ENCODE measurements at places on chromosomes 13 and 19. TPM values are rescaled to one million over a fixed set of nuclear protein-coding genes. Genes with fewer than 3 reads are reported as not detected.

GRCh38 chr13:80199585-80200292 is 141.2 kb downstream of the SPRY2 start:
- DNase-seq, result no peak

DNA sequence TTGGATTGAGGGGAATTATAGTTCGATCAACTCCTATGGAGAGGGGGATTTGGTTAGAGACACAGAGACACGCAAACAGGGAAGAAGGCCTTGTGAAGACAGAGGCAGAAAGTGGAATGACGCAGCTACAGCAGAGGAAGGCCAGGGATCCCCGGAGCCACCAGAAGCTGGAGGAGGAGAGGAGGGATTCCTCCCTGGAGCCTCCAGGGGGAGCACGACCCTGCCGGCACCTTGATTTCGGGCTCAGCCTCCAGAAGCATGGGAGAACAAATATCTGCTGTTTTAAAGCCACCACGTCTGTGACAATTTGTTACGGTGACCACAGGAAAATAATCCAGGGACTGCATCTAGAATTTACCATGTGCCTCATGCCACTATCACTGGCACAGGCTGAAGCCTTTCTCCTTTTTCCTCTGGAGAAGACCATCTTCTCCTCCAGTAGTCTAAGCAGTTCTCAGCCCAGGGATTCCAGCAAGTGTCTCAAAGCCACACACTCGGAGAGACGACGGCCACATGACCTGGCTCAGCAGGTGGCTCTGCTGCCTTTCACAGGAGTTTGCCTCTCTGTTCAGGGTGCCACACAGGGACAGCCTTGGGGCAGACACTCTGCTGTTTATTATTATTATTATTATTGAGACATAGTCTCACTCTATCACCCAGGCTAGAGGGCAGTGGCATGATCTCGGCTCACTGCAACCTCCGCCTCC is 39.9 kb upstream of the CCNE1 start:
- DNase-seq, result no peak

GRCh38 chr19:12093777-12094176 is 29.2 kb downstream of the ZNF844 start:
- no peak for DNase-seq

GRCh38 chr13:83531022-83531421 is 351.3 kb downstream of the SLITRK1 start:
- DNase-seq, result no peak

DNA sequence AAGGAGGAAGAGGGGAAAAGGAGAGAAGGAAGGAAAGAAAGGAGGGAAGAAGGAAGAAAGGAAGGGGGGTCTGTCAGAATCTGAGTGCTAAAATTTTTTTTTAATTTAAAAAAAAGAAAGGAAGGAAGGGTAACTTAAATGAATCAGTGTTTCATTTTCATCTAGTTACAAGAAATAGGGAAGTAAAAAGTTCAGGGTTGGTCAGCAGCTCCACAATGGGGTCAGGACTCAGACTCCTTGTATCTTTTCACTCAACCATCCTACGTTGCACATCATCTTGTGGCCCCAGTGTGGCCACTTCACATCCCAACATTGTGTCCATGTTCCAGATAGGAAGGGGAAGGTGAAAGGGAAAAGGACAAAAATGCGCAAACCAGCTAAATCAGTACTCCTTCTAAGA is 14.3 kb upstream of the FNDC3A start:
- no peak for DNase-seq

DNA sequence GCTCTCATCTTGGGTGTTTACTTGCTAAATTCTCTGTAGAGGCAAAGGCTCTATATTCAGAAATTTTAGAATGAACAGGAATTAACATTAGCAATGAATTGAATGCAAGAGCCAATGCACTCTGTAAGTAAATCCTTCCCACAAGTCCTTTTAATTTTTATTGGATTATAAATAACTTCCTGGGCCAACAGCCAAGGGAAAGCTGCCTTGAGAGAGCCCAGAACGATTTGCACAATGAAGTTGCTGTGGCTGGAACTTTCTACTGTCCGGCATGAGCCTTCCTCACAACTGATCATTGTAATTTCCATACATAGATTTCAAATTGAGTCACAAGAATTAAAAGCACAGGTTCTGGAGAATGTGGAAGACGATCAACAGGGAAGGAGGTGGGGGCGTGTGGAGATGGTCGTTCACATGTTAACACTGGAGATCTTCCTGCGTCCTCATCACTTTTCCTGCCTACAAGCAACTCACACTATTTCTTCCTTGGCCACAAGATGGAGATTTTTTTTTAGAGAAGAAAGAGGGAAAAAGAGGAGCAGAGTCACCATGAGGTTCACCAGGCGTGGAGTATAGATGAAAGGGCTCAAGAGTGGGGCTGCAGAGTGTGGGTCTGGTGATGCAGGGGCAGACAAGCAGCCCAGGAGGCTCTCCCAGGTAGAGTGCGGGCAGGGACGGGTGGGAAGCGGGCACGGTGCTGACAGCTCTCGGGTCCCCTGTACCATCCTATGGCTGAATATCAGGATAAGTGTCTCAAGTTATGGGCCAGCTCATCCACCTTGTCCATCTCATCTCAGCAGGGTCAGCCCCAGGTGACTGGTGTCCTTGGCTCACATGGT is 110.7 kb downstream of the SOX1 start:
- no peak for DNase-seq

DNA sequence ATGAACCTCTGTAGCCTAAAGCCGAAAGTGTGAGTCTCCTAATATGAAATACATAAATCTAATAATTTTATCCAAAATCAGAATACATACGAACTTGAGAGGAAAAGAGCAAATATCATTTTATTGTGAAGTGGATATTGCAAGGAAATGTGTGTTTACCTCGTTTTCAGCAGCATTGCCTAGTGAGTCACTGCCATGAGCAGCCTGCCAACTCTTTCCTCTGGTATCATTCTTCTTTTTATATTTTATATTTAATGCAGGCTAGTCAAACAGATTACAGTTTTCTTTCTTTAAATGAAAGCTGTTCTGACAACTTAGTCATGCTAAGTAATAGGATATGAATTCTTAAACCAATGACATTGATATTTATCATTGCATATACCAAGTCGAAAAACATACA is 44.2 kb downstream of the EDNRB start:
- DNase-seq, result no peak

The LGALS7 gene
- total RNA-seq, result not detected

GRCh38 chr19:3123956-3124355 is 11.9 kb upstream of the GNA15 start:
- no peak for DNase-seq

- DNase-seq, result no peak
Measured at GRCh38 chr19:18809149-18809868, 18.2 kb upstream of the COMP start.

The CRLF1 gene
- total RNA-seq, result 4.5 TPM

The SPRY2 gene
- 78.3 TPM for total RNA-seq

The TNFRSF19 gene
- total RNA-seq, result 25.9 TPM

The C19orf44 gene
- total RNA-seq, result 11.2 TPM

DNA sequence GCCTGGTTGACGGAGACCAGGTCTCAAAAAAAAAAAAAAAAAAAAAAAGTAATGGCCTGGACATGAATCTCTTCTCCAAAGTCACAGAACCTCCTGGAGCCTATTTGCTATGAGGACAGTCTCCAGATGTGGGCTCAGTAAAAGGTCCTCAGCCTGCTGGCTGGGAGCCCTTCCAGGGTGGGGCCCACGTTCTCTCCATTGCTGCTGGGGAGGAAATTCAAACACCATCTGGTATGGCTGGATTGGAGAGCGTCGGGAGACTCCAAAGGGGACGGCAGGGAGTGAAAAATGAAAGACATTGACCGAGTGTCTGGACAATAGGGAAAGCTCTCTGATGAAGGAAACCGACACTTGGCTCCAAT is 1.3 kb upstream of the PBX4 start:
- DNase-seq, result no peak

The SERTAD3 gene
- 47.2 TPM for total RNA-seq

GRCh38 chr13:20475927-20476691 is 49.5 kb downstream of the CRYL1 start:
- no peak for DNase-seq

GRCh38 chr13:30792285-30793000 is 57.1 kb downstream of the ALOX5AP start:
- peak; percentile 88 for DNase-seq

The CYSLTR2 gene
- total RNA-seq, result 1.4 TPM

- DNase-seq, result no peak
Measured at GRCh38 chr13:77492982-77493381, 42.5 kb upstream of the SCEL start.

GRCh38 chr13:31824705-31825517 is 85.6 kb downstream of the RXFP2 start:
- DNase-seq, result no peak

DNA sequence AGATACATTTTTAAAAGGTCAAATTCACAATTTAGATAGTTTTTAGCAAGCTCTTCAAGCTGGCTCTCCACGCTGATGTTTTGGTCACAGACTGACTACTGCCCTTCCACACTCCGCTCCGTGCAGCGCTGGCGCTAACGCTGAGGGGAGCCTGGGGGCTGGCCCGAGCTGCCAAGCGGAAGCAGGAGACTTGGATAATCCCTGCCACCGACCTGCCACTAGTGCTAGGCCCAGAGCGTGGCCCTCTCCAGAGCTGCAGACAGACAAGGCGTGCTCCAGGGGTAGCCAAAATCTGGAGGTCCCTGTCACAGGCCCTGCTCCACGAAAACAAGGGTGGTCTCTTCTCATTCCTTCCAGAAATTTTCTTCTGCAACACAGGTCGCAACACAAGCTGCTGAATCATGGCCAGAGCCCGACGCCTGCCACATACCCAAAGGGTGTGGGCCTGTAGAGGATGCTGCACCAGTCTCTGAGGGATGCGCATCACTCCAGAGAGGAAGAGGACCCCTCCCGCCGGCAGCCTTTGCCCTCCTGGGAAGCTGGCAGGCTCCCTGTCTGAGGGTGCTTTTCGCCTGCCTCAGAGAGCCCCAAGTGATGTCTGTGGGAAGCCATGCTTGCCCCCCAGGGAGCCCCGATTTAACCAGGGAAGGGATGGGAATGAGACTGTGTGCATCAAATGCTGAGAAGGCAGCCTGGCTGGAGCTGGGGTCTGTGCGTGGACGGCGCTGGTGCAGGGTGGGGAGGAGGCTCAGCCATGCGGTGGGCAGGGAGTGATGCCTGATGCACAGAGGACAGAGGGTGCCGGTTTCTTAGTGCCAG is 21.6 kb downstream of the CAPS start:
- DNase-seq, result no peak

DNA sequence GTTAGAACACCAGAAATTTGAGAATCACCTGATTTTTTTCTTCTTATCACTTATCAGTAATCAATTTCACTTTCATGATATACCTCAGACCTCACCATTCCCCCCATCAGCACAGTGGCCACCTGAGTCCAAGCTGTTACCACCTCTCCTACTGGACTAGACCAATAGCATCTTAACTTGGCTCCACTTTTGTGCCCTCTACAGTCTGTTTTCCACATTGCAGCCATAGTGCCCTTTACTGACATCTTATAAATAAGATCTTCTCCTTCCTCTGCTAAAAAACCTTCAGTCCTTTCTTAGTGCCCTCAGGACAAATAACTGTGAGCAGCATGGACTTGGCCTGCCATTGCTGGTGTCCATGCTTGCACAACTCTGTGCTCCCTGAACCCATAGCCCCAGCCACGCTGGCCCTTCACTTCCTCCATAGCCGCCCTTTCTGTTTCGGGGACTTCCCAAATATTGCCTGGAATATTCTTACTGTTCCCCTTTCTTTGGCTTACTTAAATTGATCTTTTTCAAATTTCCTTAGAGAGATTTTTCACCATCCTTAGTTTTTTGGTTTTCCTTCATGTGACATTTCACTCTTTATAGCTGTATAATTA is 380.8 kb downstream of the LMO7 start:
- no peak for DNase-seq

The OR7A5 gene
- total RNA-seq, result 0.22 TPM

The MCEMP1 gene
- 2.6 TPM for total RNA-seq

- no peak for DNase-seq
Measured at GRCh38 chr19:10517361-10517759, at the start of gene S1PR5. Gene S1PR5 (minus strand): TSS chr19:10517447. CDS start chr19:10515011, 2,436 bp downstream.

DNA sequence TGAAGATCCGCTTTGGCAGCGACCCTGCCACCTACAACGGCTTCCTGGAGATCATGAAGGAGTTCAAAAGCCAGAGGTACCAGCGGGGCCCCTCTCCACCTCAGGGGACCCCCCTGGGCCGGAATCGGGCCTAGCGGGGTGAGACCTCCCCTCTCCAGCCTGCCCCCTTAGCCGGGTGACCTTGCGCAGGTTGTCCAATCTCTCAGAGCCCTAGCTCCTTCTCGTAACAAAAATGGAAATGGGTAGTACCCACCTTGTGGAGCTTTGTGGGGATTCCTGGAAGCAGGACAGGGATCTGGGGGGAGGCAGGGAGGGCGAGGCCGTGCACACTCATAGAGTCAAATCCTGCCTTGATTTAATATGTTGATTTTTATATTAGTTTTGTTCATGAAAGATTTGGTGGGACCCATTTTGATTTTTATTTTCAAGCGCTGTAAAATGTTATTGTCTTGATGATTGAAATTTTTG is 658 bp downstream of the SIN3B start:
- DNase-seq, result no peak

The C3 gene
- total RNA-seq, result 971 TPM

GRCh38 chr19:7328647-7329046 is 20.1 kb upstream of the ARHGEF18 start:
- no peak for DNase-seq

GRCh38 chr13:108963846-108964600 is 334.6 kb downstream of the MYO16 start:
- no peak for DNase-seq

The CNN1 gene
- total RNA-seq, result 35.7 TPM

- DNase-seq, result no peak
Measured at GRCh38 chr13:113033054-113033850, 64.2 kb downstream of the MCF2L start.

The ZNF304 gene
- 9.2 TPM for total RNA-seq

The DACH1 gene
- total RNA-seq, result 4.9 TPM

GRCh38 chr19:50658441-50659317 is 9.4 kb downstream of the C19orf81 start:
- DNase-seq, result peak; percentile 75

GRCh38 chr19:1224847-1225246 is 13.0 kb downstream of the CBARP start:
- no peak for DNase-seq

DNA sequence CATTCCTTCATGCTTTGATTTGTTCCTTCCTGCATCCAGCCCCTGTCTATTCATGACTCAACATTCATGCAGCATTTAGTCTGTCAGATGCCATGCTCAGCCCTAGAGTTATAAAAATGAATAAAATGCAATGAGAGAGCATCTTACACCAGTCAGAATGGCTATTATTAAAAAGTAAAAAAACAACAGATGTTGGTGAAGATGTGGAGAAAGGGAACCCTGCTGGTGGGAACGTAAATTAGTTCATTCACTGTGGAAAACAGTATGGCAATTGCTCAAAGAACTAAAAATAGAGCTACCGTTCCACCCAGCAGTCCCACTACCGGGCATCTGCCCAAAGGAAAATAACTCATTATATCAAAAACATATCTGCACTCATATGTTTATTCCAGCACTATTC is 70.0 kb upstream of the GTF3A start:
- DNase-seq, result no peak
